AG08396 (cell line): ENCODE measurements at places on chromosomes 3 and 15.

DNA sequence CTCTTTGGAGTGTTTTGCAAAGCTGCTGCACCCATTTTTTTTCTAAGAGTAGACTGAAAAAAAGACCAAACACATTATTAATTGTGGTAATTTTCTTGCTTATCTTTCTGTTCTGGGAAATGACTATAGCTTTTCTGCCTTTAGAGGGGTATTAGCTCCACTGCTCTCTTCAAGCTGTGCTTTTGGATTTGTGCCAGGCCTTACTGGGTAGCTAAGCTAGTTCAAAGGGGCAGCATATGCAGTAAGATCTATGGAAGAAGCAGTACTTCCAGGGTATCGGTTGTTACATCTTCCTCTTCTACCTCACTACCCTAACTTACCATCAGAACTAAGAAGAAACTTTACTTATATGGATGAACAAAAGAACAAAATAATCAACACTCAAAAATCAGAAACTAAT, 28.7 kb upstream of the ARIH1 start:
- no peak for DNase-seq

DNA sequence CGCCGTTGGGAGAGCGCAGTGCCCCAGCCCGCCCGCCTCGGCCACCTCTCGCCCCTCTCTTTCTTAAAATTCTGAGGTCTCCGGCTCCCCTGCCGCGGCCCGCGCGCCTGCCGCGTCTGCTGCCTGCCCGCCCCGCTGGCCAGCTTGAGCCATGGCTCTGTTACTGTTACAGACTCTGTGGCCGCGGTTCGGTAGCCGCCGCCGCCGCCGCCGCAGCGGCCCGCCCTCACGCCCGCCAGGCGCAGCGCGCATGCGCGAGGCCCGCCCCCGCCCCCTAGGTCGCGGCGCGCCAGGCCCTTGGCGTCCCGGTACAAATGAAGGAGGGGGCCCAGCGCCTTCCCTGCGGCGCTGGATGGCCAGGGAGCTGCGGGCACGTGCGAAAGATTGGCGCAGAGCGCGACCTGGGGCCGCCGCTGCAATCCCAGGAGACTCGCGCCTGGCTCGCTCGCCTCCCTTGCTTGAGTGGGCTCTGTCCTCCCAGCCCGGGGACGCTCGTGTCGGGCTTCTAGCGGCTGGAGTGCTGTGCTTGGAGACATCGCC, at the start of gene ONECUT1:
ONECUT1 (minus strand) TSS at position 168 of the 540 bp plus-strand sequence. CDS start 452 bp downstream, outside the sequence.
- DNase-seq: peak; percentile 92

DNA sequence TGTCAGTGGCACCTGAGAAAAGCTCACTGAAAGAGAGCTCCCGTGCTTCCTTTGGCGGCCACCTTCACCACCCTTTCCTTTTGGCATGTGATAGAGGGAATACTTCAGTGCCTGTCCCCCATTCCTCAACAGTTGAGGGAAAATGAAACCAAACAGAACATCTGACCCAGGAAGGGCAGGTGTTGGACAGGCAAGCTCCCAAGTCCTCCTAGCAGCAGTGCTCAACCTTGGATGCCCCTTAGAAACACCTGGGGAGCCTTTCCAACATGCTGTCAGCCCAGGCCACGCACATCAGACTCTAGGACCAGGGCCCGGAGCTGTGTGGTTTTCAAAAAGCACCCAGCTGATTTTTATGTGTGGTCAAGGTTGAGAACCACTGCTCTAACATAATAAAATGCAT, 22.4 kb downstream of the LDHAL6B start:
- no peak for DNase-seq

DNA sequence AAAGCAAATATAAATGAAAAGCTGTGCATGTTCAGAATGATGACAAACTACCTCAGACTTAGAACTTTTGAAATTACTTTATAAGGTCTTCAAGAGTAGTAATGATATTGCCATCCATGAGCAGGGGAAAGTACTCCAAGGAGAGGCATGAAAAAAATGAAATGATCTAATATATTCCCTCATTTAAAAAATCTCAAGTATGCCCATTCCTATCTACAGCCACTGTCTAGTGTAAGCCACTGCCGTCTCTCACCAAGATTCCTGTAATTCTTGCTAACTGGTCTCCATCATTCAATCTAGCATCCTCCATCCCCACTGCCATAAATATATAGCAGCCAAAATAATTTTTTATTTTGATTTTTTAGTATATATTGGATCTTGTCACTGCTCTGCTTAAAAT, 258.8 kb downstream of the PLOD2 start:
- no peak for DNase-seq

GRCh38 chr3:2603692-2604289, 505.1 kb downstream of the CNTN4 start:
- no peak for DNase-seq
